ENCODE measurements at places on chromosomes 4 and X.

- DNase-seq, result no peak
Measured at GRCh38 chr4:38004887-38005286, 44.7 kb downstream of the PTTG2 start.

- no peak for DNase-seq
Measured at GRCh38 chr4:82559735-82560120, 2.1 kb downstream of the TMEM150C start.

DNA sequence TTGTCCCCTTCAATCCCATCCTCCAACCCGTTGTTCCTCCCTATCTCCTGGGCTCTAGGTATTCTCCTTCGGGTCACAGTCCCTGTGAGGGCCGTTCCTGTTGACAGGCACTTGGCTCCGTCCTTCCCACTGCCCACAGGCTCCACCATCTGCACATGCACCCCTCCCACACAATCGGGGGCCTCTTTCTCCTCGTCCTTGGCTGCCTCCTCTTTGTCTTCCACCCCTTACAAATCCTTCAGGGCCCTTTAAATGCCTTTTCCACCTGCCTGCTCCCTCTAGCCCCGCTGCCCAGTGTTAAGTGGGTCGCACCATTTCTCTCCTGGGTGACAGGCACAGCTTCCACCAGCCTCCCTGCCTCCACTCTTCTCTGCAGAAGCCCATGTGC, 2.7 kb upstream of the AVPR2 start:
- DNase-seq, result no peak

DNA sequence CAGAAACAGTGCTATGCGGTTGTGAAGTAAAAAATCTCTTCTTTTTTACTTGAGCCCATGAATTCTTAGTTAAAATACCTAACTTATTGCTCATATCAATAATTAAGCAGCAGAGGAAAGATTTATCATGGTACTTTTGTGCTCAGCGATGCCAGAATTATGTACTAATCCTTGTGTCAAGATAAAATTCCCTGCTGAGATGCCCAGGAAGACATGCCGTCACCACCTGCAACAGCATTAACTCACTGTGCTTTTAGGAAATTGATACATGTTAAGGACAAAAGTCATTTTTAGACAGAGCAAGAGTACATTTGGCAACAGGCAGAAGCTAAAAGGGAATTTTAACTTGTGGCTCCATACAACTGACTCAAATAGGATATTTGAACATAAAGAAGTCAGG, 138.9 kb downstream of the NPNT start:
- DNase-seq, result no peak

DNA sequence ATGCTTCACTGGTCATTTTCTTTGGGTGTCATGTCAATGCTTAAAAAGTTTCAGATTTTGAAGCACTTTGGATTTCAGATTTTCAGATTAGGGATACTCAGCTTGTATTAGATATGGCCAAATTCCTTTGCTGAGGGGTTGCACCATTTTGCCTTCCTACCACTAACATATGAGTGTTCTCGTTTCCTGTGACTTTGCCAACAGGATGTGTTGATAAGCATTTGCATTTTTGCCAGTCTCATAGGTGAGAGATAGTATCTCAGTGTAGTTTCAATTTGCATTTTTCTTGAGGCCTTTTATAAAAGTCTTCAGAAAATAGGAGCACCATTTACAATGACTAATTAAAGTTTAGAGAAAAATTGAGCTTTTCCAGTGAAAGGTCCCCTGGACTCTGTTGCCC, 71.6 kb upstream of the CLCN4 start:
- DNase-seq, result no peak

GRCh38 chr4:126735294-126736132, 897.2 kb upstream of the INTU start:
- no peak for DNase-seq

GRCh38 chr4:66885501-66886165, 659.7 kb downstream of the CENPC start:
- no peak for DNase-seq

- no peak for DNase-seq
Measured at GRCh38 chrX:34343001-34343400, 210.9 kb upstream of the FAM47A start.

DNA sequence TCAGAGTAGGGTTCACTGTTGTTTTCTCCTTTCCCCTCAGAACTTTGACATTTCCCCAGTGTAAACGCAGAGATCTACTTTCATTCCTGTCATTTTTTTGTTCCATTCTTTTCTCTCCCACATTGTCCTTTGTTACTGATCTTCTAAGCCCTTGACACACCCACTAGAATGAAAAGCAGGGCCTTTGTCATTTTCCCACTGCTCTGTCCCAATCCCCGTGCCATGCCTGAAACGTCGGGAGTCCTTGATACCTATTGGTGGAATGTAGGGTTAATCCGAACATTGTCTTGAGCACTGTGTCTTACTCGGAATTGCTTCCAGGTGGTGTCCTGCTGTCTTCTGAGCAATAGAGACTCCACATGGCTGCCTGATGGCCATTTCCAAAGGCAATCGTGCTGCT, 887.1 kb upstream of the FRG1 start:
- DNase-seq, result no peak

DNA sequence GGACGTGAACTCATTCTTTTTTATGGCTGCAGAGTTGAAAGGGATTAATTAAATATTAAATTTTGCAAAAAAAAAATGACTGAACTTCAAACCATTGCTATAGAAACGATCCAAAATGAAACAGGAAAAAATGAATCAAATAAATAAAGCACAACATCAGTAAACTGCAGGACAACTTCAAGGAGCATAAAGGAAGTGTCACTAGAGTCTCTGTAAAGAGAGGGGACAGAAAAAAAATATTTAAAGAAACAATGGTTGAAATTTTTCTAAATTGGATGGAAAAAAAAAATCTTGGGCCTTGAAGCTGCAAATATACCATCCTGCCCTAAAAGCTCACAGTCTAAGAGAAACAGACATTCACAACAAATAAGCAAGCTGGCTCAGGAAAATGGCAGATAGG, 339.3 kb upstream of the INTU start:
- no peak for DNase-seq

DNA sequence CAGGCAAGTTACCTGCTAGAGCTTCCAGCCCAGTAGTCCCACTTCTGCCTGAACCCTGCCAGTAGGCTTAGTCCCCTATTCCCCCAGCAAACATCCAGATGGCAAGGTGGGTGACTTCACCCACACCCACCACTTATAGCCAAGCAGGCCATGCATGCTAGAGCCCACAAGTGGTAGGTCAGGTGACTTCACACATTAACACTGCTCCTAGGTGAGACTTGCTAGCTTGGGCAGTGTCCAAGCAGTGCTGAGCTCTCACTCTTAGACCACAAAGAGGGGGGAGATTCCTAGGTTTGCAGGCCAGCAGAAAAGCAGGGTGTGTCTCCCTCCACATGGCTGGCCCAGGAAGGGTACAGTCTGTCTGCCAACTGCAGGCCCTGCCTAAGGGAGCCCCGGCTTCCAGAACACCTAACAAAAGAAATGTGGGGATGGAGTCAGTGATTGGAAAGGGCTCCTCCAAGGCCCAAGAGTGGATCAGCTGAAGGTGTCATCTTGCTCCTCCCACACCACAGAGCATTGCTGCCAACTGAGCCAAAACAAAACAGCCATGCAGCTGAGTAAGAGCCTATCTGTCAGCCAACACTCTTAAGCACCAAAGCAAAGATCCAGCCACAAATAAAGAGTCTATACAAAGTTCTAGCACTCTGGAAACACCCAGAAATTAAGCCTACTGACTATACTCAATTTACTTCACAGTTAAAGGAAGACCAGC, 158.1 kb upstream of the USP38 start:
- DNase-seq, result no peak

DNA sequence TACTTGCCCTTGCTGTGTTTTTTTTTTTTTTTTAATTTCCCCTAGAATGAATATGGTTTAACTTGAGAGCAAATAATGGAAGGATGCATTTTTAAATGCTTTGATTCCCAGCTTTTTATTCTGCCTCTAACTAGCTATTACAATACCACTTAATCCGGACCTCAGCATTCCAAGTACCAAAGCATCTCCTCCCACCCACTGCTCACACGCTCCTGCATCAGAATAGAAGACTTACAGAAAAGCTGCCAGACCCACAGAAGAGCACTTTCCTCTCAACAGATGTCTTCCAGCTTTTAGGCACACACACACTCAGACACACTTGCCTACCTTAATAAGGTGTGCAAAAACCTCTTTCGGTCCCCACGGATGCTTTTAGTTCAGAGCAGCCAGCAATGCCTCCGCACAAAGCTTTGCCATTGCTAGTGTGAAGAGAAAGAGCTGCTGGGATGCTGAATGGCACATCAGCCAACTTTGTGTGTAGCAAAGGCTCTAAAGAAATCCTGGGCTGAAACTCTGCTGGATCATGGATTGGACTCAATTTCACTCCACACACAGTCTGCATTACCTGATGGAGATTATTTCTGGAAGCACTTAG, 1056.2 kb downstream of the DMD start:
- DNase-seq, result no peak

GRCh38 chrX:3582451-3582850, 131.0 kb downstream of the PRKX start:
- no peak for DNase-seq

DNA sequence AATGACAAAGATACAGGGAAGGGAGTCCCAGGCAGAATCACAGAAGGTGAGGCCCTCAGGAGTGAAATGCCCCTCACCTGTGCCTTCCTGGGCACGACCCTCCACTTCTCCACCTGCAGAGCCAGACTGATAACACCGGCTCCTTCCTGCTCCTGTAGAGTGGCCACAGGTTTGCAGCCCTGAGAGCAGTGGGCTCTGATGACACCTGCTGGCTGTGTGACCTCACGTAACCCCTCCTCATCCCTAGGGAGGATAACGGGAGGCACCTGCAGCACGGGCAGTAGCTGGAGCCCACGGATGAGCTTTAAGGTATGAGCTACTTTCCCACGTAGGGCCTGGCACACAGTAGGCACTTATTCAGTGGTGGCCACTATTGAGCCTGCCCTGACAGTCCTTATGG, 25.5 kb upstream of the MAN2B2 start:
- no peak for DNase-seq

DNA sequence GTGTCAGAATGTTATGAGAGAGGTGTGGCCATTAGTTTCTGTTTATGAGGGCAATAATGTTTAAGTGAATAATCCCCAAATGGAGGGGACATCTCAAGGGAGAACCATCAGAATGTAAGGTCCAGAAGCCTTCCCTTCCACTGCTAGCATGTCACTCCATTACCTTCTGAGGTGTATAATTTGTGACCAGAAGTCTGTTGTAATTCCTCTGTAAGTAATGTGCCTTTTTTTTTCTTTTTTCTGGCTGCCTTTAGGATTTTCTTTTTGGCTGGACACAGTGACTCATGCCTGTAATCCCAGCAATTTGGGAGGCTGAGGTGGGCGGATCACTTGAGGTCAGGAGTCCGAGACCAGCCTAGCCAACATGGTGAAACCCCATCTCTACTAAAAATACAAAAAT, 10.8 kb upstream of the COPS4 start:
- no peak for DNase-seq

DNA sequence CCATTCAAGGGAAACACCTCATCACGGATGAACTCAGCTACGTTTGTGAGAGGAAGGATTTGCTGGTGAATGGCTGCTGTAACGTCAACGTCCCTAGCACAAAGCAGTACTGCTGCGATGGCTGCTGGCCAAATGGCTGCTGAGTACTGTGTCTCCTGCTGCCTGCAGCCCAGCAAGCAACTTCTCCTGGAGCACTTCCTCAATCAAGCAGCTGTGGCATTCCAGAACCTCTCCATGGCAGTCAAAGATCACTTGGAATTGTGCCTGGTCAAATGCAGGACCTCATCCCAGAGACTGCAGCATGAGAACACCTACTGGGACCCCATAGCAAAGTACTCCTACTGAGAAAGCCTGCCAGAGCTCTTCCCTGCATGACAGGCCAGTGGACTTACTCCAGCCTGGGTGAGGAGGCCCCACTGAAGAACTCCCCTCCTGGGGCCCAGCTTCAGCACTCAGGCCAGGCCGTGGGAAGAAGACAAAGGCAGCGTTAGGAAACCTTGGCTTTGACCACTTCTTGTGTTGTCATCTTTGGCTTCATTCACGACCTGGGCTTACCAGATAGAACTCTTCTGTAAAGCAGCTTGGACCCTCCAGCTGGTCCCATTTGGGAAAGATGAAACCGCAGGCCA, 244.3 kb downstream of the RBMX2 start:
- no peak for DNase-seq

DNA sequence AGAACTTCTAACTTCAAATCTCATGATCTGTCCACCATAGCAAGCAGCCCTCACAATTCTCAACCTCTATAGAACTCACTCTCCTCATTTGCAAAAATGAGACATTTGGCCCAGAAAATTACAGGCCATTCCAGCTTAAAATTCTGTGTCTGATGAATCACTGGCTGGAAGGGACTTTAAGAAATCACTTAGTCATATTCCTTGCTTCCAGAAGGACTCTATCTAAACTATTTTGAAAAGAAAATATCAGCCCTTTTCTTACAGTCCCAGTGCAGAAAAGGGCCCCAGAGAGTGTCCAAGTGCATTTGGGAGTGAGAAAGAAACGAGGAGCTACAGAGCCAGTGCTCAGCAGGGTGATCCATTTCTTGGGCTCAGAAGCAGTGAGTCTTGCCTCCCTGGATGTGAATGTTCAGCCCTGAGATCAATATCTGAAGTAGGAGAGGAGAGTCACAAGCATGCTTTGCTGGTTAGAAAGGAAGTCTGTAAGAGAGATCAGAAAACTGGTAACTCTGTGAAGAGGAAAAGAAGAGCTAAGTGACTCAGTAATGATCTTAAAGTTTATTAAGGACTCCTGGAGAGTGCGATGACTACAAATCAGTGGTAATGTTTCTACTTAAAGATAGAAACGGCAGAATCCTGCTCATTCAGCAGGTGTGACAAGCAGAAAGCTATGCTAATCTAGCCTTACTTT, 139.8 kb downstream of the PALLD start:
- no peak for DNase-seq

GRCh38 chrX:24542756-24543155, 77.7 kb downstream of the PDK3 start:
- DNase-seq, result no peak

DNA sequence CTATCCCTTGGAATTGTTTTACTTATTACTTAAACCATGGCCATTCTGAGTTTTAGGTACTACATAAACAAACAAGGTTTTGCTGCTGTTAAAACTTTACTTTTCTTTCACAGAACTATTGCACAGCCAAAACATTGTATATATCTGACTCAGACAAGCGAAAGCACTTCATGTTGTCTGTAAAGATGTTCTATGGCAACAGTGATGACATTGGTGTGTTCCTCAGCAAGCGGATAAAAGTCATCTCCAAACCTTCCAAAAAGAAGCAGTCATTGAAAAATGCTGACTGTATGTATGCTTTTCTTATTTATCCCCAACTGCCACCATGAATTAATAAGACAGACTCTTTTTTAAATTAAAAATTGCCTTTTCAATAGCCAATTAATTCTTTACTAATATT, 69.8 kb downstream of the CCKAR start:
- DNase-seq, result no peak

DNA sequence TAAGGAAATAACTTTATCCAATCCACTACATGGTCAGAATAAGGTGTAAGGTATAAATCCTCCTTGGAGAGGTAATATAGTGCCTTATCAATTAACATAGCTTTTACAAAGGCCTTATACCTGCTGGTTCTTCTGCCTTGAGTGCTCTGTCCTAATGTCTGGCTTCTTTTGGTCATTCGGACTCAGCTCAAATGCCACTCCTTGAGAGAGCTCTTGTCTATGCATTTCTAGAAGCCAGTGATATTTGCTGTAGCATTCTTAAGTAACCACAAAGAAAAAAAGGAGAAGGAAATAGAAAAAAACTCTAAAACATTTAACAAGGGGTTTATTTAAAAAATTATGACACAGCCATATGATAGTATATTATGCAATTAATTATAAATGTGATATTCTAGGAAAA, 444.8 kb upstream of the SLIT2 start:
- DNase-seq, result no peak

- no peak for DNase-seq
Measured at GRCh38 chrX:2967998-2968909, 38.1 kb upstream of the ARSH start.

- no peak for DNase-seq
Measured at GRCh38 chrX:77493677-77494553, 46.7 kb downstream of the FGF16 start.
